ENCODE measurements at places on chromosomes 12 and 14.

GRCh38 chr14:30553311-30553989 lies 5.5 kb upstream of the G2E3 start:
- DNase-seq: no peak

GRCh38 chr12:93185369-93185741 lies 192.4 kb upstream of the NUDT4 start:
- no peak for DNase-seq

- DNase-seq: no peak
Observed at GRCh38 chr12:96078231-96079135, 43.1 kb upstream of the LTA4H start.

- peak; percentile 25 for DNase-seq
Observed at GRCh38 chr12:113186033-113186365, 478 bp downstream of the RITA1 start.

- DNase-seq: no peak
Observed at GRCh38 chr12:607541-608001, 55.7 kb downstream of the NINJ2 start.

GRCh38 chr14:77641534-77642341 lies 25.3 kb upstream of the SPTLC2 start:
- peak; percentile 71 for DNase-seq

DNA sequence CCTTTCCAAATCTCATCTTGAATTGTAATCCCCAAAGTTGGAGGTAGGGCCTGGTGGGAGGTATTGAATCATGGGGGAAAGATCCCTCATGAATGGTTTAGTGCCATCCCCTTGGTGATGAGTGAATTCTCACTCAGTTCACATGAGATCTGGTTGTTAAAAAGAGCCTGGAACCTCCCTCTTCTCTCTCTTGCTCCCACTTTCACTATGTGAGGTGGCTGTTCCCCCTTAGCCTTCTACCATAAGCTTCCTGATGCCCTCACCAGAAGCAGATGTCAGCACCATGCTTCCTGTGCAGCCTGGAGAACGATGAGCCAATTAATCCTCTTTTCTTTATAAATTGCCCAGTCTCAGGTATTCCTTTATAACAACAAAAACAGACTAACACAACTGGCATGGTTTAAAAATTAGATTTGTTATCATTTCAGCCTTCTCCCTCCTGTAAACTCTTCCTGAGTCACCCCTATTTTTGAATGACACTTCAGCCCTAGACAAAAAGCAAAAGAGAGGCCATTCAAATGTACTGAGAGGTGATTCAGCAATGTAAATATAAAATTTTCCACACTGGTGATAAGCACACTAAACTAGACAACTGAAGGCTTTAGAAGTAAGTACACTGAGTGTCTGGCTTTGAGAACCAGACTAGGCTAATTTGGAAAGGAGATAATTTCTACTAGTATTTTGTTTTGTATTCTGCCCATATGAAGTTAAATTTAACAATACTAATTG lies 212.1 kb upstream of the ABCD2 start:
- DNase-seq: no peak

DNA sequence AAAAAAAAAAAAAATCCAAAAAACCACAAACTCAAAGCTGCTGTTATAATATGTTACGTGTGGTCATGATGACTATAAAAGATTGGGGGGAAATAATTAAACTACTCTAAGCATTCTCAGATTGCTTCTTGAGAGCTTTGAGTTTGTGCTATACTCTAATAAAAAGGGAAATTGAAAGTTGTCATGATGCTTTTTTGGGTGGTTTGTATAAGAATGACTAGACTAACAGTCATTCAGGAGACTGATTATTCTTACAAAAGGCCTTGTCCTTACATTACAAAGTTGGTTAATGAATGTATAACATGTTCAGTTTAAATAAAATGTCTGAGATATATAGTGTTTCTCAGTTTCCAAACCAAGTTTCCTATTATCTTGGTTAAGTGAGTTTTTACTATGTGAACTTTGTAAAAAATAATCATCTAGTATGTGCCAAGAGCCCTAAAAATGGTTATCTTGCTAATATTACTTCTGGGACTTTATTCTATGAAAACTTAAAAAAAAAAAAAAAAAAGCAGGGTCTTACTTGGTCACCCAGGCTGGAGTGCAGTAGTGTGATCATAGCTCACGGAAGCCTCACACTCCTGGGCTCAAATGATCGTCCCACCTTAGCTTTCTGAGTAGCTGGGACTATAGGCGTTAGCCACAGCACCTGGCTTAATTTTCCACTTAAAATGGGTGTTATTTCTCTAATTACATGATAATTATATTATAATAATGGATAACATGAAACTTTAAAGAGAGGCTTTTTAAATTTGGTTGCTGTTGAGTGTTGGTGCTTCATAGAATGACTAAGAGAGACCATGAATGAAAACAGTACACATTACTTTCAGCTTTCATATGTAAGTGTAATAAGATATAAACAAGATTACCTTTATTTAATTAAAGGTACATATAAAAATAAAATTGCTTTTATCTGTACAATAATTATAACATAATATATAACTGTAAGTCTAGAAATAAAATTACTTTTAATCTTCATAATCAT lies 459.6 kb upstream of the RGS6 start:
- DNase-seq: no peak

GRCh38 chr12:81726634-81727033 lies 32.5 kb downstream of the PPFIA2 start:
- no peak for DNase-seq

Measured in LoVo (cell line).